ENCODE measurements at places on chromosomes 4 and X. TPM values are rescaled to one million over a fixed set of nuclear protein-coding genes. Genes with fewer than 3 reads are reported as not detected.

Gene KCNE5
- 0.12 TPM for polyA plus RNA-seq

Gene TIMP1
- polyA plus RNA-seq = 151 TPM

GRCh38 chr4:183390374-183390773 is 54.1 kb upstream of the CDKN2AIP start:
- no peak for DNase-seq

DNA sequence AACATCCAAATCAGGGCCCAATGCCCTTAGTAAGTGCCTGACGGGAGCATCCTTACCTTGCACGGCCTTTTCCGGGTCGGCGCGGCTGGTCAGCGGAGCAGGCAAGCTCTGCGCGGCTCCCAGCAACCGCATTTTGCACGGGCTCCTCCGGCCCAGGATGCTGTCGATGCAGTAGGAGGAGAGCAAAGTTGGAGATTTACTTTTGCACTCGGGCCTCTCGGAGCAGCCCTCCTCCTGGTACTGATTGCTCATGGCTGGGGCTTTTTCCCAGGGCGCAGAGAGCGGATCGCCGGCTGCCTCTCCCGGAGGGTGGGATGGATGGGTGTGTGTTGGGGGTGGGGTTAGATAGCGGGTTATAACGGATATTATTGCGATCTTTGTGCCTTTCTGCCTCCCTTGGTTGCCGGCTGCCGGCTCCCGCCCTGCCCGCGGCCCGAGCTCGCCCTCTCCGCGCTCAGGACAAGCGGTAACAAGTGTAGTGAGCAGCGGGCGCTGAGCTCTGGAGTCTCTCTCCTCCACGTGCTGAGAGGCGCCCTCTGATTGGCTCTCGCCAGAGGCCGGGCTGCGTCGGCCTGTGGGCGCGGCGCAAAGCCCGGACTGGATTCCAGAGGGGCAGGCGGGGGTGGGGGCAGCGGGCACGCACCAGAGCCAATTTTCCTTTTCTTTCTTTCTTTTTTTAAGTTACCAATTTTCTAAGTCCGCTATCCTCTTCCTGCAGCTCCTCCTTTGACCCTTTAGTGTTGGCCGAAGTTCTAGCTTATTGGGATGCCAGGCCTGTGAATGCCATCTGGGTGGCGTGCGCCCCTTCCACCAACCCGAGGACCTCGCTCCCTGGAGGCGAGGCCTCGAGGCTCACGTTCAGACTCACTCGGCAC is at the start of gene ARX:
Gene ARX, minus strand, starts transcription at position 480 of the 875 bp plus-strand sequence. Its CDS starts 228 bp downstream, at position 252.
- no peak for DNase-seq
